ENCODE measurements at places on chromosomes 5 and 9.
A peak's percentile ranks its signal among the peaks of the same experiment; 100 is the strongest.

GRCh38 chr5:141883184-141883891 lies 5.1 kb upstream of the PCDH1 start:
- no peak for DNase-seq

DNA sequence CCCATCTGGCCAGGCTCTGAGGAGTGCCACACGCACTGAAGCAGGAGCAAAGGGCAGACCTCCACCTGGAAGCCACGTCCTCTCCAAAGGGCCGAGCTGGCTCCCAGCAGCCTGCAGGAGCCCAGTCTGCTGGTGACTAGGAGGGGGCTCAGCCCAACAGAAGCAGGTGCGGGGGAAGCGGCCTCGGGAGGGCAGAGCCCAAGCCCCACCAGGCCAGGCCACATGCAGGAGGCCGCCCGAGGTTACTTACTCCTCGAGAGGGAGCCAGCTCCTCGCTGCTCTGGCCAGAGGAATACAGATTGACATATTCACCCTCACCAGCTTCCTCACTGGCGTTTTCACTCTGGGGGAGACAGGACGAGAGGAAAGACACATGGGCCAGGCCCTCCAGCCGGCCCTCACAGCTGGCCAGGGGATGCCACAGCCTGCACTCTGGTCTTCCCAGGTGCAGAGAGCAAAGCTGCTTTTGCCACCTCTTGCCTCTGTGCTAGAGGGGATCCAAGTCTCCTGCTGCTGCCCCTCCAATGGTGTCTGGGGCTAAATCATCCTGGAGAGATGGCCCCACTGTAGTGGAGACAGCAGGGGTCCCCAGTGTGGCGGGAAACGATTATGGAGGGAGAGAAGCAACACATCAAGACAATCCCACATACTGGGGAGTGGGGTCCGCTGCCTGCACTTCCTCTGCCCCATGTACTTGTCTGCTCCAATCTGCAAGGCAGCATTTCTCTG lies 58.6 kb downstream of the PRRT1B start:
- DNase-seq = no peak

DNA sequence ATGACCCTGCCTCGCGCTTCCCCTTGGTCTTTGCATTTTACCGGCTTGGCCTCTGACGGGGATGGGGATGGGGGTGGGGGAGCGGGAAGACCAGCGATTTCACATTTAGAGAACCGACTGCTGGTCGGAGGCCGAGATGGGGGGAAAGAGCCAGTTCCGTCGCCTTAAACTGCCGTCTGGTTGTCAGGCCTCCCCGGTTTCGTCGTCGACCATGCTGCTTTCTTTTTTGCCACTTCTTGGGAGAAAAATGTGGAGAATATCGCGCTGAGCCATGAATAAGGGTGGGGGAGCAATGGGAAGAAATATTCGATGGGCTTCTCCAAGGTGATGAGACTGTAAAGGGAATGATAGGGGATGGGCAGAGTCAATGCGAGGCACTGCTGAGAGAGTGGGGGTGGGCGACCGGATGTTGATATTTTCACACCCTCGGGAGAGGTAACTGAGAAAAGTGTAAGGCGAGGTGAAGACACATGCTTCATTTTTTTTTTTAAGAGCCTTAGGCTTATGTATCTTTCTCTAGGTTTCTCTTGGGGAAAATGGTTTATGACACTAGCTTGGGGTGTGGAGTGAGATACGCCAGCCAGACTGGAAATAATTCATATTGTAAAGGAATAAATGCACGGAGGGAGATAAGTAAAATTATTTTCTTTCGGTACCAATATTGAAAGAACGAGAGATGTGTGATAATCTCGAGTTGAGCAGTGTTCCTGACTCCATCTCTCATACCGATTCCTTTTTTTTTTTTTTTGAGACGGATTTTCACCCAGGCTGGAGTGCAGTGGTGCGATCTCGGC lies 1.1 kb downstream of the KIF2A start:
- peak; percentile 50 for DNase-seq

GRCh38 chr5:175281714-175282113 lies 162.3 kb downstream of the DRD1 start:
- DNase-seq = no peak

DNA sequence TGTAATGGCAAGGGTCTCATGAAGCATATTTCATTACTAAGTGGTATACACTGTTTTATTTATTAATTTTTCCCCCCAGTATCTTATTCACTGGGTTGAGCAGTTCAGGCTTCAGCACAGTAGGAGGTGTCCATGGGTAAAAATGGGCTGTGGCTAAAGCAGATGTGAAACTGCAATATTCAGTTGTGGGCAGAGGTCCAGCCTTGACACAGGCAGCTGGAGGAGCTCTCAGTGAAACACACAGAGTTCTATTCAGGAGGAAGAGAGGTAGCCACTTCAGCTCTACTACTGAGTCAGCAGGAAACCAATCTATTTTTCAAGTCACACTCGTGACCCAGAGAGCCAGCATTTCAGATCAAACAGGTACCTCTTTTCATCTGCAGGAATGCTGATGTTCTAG lies 418.3 kb downstream of the CDH10 start:
- DNase-seq = no peak

DNA sequence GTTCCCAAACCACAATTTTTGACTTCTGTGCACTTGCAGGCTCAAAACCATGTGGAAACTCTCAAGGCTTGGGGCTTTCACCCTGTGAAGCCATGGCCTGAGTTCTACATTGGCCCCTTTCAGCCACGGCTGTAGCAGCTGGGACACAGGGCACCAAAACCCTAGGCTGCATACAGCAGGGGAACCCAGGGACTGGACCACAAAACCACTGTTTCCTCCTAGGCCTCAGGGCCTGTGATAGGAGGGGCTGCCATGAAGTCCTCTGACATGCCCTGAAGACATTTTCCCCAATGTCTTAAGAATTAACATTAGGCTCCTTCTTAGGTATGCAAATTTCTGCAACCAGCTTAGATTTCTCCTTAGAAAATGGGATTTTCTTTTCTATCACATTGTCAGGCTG lies 312.1 kb upstream of the TUSC1 start:
- DNase-seq = no peak

DNA sequence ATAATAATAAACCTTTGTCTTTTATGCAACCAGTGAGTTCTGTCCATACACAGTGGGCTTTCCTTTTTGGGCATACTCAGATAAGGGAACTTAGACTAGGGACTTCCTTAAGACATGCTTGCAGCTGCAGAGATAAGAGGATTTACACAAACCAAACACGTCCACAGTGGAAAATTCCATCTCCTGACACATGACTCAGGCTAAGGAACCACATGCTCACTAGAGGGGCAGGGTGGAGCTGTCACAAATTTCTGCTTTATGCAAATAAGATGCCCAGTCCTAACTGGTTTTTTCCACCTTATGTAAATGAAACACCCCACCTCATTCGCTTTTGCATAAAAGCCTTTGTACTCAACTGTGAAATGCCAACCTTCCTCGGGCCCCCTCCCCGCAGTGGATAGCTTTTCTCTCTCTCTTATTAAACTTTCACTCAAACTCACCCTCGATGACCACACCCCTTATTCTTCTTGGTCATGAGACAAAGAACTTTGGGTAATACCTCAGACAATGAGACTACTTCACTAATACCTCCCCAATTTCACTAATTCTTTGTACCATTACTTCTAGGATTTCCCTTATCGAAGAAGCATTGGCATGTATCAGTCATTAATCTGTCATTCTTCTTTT lies 170.3 kb upstream of the FTMT start:
- DNase-seq = no peak

DNA sequence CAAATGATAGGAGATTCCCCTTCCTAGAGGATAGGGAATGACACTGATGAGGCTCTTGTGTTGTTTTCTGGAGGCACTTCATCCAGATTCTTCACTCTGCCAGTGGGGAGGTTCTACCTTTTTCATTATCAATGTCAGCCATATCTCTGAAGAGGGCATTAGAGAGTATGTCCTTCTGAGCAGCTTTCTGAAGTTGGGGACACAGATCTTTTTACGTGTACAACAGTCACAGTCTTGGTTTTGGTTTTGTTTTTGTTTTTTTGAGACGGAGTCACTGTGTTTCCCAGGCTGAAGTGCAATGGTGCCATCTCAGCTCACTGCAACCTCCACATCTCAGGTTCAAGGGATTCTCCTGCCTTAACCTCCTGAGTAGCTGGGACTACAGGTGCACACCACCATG lies 22.6 kb downstream of the CENPH start:
- DNase-seq = no peak

DNA sequence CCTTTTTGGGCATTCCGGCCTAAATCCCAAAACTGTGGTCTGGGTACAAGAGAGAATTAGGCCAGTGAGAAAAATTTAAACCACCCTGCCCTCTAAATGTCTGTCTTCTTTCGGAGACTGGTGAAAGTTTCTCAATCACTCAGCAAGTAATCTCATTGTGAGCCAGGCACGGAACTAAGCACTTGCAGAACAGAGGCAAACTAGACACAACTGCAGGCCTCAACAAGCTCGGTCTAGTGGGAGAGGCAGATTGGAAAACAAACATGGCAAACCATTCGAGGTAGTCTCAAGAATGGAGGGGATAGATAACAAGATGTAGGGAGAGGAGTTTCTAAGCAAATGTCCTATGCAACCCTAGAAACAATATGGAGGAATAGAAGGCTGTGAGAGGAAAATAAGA lies 8.9 kb upstream of the C5orf58 start:
- no peak for DNase-seq

DNA sequence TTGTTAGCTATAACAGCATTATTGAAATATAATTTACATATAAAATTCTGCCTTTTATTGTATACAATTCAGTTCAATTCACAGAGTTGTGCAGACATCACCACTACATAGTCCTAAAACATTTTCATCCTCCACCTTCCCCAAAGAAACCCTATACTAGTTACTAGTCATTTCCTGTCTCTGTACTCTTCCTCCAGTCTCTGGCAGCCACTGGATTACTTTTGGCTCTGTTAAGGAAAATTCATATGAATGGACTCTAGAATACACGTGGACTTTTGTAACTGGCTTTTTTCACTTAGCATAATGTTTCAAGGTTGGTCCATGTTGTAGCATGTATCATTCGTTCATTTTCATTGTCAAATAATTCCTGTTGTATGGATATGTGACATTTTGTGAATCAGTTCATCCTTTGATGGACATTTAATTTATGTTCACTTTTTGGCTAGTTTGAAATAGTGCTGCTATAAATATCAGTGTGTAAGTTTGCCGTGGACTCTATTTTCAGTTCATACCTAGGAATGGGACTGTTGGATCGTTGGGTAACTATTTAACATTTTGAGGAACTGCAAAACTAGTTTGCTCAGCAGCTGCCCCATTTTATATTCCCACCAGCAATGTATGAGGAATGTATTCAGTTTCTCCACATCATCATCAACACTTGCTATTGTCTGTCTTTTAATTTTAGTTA lies 9.7 kb downstream of the ICE1 start:
- DNase-seq = no peak

GRCh38 chr5:88815050-88815789 lies 67.8 kb downstream of the MEF2C start:
- DNase-seq = no peak

GRCh38 chr5:9318031-9318430 lies 227.8 kb downstream of the SEMA5A start:
- no peak for DNase-seq

DNA sequence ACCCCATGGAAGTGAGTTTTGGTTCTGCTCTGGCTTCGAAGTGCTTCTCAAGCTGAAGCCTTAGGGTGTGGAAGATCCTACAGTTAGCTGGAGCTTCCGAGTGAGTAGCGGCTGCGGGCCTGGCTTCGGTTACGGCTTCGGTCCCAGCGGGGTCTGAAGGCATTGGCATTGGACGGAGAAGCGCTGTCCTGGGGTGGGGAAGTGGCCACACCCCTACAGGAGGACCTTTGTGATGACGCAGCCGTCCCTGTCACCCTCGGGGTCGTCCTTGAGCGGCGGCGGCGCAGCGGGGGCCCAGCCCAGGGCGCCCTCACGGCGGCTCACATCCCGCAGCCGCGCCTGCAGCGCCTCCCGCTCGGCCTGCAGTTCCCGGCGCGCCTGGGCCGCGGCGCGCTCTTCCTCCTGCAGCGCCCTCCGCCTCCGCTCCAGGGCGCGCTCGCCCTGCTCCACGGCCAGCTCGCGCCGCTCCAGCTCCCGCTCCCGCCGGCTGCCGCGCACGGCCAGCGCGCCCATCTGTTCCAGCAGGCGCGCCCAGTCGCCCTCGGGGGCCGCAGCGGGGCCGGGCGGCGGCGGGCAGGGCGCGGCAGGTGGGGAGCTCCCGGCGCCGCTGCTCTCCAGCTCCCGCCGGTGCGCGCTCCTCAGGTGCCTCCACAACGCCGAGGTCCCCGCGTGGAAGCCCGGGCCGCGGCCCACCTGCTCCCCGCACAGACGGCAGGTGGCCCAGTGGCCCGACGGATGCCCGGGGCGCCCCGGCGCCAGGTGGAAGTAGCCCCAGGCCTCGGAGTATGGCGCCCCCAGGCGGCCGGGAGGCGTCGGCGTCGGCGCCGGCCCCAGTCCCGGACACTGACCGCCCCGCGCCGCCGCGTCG lies 9.9 kb downstream of the ZBED3 start:
- DNase-seq = peak; percentile 87

Measured in GM10248 (cell line).